CMK (cell line): ENCODE measurements at places on chromosomes 11 and 22.

DNA sequence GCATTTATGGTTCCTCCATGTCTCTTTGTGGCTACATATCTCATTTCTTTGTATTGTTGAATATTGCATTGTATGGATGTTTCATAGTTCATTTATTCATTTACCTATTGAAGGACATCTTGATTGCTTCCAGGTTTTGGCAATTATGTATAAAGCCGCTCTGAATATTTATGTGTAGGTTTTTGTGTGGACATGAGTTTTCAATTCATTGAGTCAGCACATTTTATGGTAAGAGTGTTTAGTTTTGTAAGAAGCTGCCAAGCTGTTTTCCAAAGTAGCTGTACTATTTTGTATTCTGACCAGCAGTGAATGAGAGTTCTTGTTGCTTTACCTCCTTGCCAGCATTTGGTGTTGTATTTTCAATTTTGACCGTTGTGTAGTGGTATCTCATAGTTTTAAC, 39.2 kb downstream of the KDM2A start:
- no peak for DNase-seq

GRCh38 chr11:39968071-39968470, 1491.4 kb downstream of the LRRC4C start:
- no peak for DNase-seq

GRCh38 chr22:30671071-30671470, 3.4 kb upstream of the DUSP18 start:
- no peak for DNase-seq

DNA sequence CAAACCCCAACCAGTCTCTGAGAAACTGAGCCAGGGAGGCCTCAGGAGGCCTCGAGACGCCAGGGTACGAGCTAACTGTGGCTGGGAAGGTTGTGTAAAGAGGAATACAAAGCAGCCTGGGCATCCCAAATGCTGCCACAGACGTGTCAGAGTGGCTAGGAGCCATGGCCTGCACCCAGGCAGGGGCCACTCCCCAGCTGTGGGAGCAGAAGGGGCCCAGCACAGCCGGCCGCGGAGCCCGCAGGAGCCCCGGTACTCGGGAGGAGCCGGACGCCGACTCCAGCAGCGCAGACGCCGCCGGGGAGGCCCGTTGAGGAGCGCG, 349.8 kb upstream of the B3GAT1 start:
- DNase-seq, result no peak

DNA sequence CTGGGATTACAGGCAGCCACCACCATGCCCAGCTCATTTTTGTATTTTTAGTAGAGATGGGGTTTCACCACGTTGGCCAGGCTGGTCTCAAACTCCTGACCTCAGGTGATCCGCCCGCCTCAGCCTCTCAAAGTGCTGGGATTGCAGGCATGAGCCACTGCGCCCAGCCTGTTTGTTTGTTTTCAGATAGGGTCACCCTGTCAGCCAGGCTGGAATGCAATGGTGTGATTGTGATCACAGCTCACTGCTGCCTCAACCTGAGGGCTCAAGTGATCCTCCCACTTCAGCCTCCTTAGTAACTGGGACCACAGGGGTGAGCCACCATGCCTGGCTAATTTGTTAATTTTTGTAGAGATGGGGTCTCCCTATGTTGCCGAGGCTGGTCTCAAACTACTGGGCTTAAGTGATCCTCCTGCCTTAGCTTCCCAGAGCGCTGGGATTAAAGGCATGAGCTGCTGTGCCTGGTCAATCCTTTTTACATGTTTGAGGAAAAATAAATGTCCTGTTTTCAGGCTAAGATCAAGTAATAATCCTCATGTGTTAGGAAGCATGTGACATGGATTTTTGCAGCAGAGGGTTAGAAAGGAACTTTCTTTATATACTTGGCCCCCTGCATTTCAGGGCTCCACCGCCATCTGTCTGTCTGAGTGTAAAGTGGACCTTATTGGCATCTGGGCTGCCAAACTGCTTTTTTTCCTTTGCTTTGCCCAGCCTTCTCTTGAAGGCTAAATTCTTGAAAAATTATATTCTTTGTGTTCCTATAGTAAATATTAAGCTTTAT, 4.8 kb upstream of the SLC3A2 start:
- no peak for DNase-seq

GRCh38 chr22:33909075-33909458, 11.2 kb downstream of the LARGE1 start:
- DNase-seq, result no peak

- no peak for DNase-seq
Observed at GRCh38 chr22:19710020-19710768, 4.1 kb upstream of the SEPTIN5 start.

DNA sequence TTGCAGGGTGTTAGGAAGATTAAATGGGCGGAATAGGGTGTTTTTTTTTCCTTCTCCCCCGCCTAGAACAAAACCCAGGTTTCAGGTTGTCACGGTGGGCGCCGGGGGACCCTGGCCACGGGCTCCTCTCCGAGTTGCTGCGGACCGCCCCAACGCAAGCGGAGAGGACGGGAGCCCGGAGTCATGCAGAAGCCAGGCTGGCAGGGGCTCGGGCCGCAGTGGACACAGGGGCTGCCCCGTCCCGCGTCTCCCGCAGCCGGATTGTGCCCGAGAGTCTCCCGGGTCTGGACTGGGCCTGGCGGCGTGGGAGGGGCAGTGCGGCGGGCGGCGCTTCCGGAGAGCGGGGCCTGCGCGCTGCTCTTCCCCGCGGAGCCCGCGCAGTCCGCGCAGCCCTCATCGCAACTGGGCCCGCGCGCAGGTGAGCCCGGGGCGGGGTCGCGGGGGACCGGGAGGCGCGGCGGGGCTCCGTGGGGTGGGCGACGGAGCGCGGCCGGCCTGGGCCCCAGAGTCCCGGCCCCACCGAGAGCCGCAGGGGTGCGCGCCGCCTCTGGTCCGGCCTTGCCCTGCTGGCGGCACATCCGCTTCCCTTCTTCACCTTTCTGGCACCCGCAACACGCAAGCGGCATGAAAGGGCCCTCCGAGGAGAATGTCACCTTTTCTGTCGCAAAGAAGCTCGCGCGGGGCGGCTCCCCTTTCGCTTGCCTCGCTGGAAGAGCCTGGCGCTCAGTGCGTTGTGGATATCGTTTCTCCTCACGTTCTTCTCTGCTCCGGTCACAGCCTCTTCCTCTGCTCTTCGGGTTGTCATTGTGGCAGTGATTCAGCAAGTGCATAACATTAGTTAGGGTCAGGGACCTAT, at the start of gene TIRAP:
TSS of gene TIRAP (plus strand) at position 358 of the 856 bp plus-strand sequence. CDS start 7,802 bp downstream, outside the sequence.
- peak; percentile 70 for DNase-seq

DNA sequence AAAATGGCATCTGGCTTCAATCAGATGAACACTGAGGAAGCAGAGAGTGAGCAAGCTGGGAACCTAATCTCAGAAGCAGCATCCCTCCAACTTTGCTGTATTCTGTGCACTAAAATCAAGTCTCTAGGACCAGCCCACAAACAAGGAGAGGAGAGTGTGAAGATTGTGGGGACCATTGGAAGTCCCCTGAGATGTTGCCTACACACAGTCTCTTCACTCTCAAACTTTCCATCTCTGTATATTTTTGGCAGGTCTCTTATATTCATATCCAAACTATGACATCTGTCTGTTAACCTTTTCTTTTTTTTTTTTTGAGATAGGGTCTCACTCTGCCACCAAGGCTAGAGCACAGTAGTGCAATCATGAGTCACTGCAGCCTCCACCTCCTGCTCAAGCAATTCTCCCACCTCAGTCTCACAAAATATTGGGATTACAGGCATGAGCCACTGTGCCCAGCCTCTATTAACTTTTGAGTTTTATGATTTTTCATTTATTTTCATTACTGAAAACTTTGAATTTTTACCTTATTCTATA, 1096.4 kb downstream of the TBC1D22A start:
- DNase-seq, result no peak

DNA sequence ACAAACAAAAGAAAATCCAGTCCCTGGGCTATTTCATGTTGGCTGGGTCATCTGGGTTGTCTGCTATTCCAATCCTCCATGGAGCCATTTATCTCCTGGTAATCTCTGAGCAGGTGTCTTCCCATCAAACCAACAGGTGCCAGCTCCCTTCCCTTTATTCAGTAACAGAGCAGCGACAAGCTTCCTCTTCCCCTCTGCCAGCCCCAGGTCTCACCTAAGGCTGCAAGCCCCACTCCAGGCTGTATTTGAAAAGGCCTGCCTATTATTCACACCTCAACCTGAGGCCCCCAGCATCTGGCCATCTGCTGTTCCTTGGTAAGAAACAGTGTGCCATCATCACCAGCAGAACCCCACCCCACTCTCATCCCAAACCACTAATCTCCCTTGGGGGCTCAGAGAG, 436.2 kb downstream of the BUD13 start:
- DNase-seq, result no peak

DNA sequence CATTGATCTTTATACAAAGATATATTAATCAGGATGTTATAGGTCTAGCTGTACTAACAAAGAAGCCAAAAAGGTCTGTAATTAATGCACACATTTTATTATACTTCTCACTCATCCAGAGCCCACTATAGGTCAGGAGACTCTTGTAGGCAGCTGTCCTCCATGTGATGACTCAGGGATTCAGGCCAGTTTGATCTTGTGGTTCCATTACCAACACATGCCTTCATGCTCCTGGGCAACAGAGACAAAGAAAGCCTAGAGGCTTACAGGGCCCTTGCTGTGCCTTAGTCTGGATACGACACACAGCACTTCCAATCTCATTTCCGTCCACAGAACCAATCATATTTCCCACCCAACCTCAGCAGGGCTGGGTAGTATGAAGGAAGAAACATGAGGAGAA, 150.3 kb upstream of the NCAM1 start:
- DNase-seq, result no peak

DNA sequence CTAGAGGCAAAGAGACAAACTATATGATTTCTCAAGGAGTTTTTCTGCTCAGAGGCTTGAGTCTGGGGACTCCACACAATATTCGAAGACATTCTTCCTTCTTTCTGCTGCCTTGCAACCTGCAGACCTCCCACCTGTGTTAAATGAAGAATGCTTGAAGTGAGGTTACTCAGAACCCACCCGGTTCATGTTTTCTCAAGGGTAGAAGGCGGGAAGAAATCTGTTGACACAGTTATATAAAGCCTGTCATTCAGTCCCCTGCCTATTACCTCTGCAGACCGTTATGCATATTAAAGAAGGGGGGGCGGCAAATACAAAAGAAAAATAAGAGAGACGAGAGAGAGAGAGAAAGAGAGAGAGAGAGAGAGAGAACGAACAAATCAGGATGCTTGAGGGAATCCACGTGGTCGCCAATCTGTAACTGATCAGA, 2.2 kb upstream of the KMT2A start:
- DNase-seq, result no peak

DNA sequence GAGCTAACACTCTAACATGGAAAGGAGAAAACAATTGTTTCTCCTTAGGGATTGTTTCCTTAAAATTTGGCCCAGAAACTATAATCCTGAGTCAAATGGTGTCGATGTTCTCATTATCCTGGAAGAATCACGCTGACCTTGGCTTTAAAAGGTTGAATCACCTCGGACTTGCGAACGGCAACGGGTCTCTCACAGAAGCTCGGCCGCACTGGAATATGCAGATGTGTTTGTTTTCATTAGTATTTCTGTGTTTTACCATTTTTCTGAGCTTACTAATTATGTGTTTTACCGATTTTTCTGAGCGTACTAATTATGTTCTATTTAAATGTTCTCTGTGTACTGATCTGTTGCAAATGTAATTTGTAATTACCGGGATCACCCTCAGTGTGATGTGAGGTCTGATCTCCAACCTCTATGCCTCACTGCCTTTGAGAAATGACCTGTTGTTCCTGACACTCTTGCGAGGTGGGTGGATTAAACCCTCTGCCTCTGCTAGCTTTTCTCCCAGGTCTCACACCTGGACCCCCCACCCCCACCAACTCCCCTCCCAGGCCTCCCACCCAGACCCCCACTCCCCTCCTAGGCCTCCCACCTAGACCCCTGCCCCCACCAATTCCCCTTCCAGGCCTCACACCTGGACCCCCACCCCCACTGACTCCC, 38.3 kb upstream of the BRSK2 start:
- DNase-seq, result no peak

DNA sequence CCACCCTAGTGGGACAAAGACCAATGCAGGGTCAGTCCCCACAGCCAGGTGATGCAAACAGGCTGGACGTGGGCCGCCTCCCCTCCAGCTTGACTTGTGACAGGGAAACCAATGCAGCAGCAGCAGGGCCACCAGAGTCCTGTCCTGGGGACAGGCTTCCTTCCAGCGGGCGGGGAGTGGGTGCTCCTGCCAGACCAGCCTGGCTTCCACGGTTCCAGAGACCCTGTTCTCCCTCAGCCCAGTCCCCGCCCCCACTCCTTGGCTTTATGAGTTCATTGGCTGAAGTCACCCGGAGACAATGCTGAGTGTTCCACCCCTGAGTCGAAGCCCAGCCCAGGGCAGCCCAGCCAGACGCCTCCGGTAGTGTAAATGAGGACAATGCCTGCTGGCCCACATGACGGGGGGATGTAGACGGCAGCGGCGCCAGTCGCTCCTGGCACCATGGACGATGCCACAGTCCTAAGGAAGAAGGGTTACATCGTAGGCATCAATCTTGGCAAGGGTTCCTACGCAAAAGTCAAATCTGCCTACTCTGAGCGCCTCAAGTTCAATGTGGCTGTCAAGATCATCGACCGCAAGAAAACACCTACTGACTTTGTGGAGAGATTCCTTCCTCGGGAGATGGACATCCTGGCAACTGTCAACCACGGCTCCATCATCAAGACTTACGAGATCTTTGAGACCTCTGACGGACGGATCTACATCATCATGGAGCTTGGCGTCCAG, at the start of gene TSSK2:
TSS of gene TSSK2 (plus strand) at position 350 of the 726 bp plus-strand sequence. CDS start at position 442, 92 bp downstream.
- no peak for DNase-seq

DNA sequence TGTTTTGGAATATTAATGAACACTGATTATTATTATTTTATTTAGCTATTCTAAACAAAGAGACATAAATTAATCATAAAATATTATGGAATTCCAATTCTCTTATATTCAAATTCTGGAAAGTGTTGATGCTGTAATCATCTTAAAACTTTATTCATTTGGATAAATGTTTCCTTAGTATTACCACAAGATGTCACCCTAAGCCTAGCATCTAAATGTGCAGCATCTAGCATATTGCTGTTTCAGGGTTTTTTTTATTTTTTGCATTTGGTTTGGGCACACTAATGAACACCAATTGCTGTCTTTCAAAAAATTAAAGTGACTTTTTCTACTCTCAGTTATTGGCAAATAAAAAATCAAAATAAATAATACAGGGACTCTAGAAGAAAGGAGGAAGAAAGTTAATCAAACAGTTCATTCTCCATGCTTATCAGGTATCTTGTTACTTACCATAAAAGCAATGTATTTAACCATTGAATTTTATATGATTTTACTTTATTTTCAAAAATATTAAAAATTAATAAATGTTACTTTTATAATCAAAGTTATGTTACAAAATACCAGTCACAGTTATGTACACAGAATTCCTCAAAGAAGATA, 31.8 kb downstream of the DLG2 start:
- no peak for DNase-seq

DNA sequence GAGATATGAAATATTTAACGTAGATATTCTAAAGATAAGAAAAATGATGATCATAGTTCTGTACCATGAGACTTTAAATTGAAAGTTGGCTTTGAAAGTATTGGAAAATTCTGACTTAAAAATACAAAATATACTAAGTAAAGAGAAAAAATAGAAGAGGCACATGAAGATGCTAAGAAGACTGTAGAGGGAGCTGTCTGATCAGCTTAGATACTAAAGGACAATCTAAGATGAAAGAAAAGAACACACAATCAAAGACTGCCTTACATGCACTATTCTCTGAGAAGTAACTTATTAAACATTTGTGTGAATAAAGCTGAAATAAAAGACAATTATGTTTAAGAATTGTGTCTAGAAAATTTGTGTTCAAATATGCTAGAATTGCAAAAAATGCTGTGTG, 55.1 kb downstream of the RBMXL2 start:
- DNase-seq, result no peak
